Left colon (tissue), 2 donors: ENCODE measurements at places on chromosomes 7 and 10. TPM values are rescaled to one million over a fixed set of nuclear protein-coding genes. Genes with fewer than 3 reads are reported as not detected.

GRCh38 chr10:42989481-42989921, 87.4 kb upstream of the RET start:
- no peak for DNase-seq

- DNase-seq: no peak
These were observed 61.4 kb upstream of the COMTD1 start for GRCh38 chr10:75297021-75297599.

GRCh38 chr7:30102281-30102680, 32.5 kb upstream of the MTURN start:
- DNase-seq: no peak

- no peak for DNase-seq
These were observed 60.1 kb downstream of the COL28A1 start for GRCh38 chr7:7475601-7476000.

GRCh38 chr10:86046845-86047460, 319.6 kb downstream of the GRID1 start:
- no peak for DNase-seq

DNA sequence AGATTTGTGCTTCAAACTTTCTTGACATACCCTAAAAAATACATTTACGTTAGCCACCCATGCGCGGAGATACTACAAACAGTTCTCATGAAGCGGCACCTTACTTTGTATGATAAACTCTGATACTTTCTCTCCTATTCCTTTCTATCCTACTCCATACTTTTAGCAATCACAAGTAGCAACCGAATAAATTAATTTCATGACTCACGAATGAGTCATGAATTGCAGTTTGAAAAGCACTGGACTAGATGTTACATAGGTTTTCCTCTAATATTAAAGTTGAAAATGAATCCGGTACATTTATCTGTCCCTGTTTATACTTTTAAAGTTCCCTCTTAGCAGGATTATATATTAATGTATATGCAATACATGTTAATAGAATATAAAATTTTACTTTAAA, 67.6 kb downstream of the CUBN start:
- no peak for DNase-seq

GRCh38 chr10:116574797-116575196, 16.0 kb upstream of the PNLIPRP1 start:
- no peak for DNase-seq

DNA sequence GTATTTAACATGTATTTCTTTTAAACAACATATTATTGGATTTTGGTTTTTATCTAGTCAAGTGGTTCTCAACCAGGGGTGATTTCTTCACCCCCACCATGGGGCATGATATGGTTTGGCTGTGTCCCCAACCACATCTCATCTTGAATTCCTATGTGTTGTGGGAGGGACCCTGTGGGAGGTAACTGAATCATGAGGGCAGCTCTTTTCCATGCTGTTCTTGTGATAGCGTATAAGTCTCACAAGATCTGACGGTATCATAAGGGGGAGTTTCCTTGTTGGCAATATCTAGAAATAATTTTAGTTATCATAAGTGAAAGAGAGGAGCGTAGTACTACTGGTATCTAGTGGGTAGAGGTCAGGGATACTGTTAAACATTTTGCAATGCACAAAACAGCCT, 37.6 kb downstream of the TMEM168 start:
- DNase-seq: no peak

GRCh38 chr10:93715345-93715744, 13.0 kb upstream of the FRA10AC1 start:
- DNase-seq: no peak

GRCh38 chr10:86203162-86203905, 163.3 kb downstream of the GRID1 start:
- no peak for DNase-seq

- no peak for DNase-seq
These were observed 124.2 kb downstream of the ARHGAP22 start for GRCh38 chr10:48480397-48481374.

DNA sequence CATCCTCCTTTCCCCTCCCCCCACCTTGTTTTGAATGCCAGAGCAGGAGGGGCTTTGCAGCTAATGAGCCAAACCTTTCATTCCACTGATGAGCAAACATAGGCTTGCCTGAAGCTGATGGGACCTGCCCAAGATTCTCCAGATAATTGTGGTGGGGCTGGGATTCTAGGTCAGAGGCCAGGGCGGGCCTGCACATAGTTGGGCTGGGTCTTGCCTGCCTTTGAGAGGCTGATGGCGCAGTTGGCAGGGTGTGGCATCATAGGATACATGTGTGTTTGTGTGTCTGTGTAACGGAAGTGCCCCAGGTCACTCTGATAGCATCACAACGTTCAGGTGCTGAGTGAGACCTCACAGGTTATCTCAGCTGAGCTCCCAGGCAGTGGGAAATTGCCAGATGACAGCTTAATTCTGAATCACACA, 22.9 kb downstream of the BTBD16 start:
- no peak for DNase-seq

- DNase-seq: peak; percentile 87
These were observed at the start of gene GPER1 for GRCh38 chr7:1087952-1088920. Gene GPER1, plus strand, starts transcription at chr7:1088113. Its CDS starts 3,616 bp downstream, at chr7:1091729.

GRCh38 chr10:103493362-103493915, at the start of gene NEURL1:
Gene NEURL1, plus strand, starts transcription at chr10:103493705. Its CDS starts 683 bp downstream, at chr10:103494388.
- DNase-seq: no peak

DNA sequence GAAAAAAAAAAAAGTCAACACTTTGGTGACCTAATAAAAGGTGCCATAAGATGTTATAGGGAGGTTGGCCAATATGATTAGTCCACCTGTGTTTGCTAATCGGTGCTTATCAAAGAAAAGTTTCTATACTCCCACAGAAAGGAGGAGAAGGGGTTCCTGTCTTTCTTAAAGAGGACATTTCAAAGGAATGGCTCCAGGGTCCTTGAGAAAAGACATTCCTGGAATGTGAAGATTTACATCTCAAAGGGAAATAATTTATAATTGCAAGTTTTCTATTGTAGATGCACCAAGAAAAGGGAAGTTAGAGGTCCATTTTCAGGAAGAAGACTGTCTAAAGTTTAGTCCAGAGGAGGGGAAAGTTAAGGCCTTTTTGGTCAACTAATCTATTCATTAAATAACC, 715.3 kb downstream of the NXPH1 start:
- no peak for DNase-seq

GRCh38 chr7:97819161-97819560, 53.0 kb downstream of the ASNS start:
- no peak for DNase-seq

- DNase-seq: no peak
These were observed 8.6 kb downstream of the WNT16 start for GRCh38 chr7:121337398-121337797.

DNA sequence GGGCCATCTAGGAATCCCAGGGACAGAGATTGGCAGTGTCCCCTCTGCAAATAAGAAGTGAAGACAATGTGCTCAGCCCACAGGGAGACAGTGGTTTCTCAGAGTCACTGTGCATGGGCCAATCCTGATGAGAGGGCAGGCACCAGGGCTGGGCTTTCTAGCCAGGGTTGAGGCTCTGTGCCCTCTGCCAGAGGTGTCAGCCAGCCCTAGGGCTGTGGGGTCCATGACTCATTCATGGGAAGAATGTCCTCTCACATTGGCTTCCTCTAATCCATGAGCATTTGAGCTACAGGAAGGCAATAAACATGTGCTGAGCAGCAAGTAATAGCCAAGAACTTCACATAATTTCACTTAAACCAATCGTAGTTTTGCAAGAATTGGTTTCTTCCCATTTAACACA, 482.0 kb upstream of the MGMT start:
- no peak for DNase-seq

- DNase-seq: no peak
These were observed 189.9 kb downstream of the DGKI start for GRCh38 chr7:137656850-137657232.

- DNase-seq: no peak
These were observed 3.7 kb downstream of the EN2 start for GRCh38 chr7:155461631-155462030.

GRCh38 chr10:75408509-75408875, 6.9 kb upstream of the ZNF503 start:
- peak; percentile 35 for DNase-seq

ATP6V1F gene
- 78.5 TPM for total RNA-seq

RSPH10B2 gene
- total RNA-seq: not detected

OR13A1 gene
- not detected for total RNA-seq

CYP2C19 gene
- total RNA-seq: 3.9 TPM

SPDYE5 gene
- total RNA-seq: not detected

CHCHD2 gene
- total RNA-seq: 294 TPM

LRRC4 gene
- 4.5 TPM for total RNA-seq

FGFR2 gene
- total RNA-seq: 68.0 TPM

FAM204A gene
- 49.5 TPM for total RNA-seq

PRKAG2 gene
- total RNA-seq: 54.6 TPM

NANOS1 gene
- total RNA-seq: 0.27 TPM

TTYH3 gene
- 31.3 TPM for total RNA-seq

ZNF789 gene
- total RNA-seq: 15.4 TPM
